Activated T-cell treated with anti-CD3 and anti-CD28 coated beads for 48 hours (primary cell): ENCODE measurements at places on chromosomes 12 and 14.
A peak's percentile ranks its signal among the peaks of the same experiment; 100 is the strongest.

- peak; percentile 8 for DNase-seq
Measured at GRCh38 chr14:68628605-68629310, 164.1 kb downstream of the ZFP36L1 start.

DNA sequence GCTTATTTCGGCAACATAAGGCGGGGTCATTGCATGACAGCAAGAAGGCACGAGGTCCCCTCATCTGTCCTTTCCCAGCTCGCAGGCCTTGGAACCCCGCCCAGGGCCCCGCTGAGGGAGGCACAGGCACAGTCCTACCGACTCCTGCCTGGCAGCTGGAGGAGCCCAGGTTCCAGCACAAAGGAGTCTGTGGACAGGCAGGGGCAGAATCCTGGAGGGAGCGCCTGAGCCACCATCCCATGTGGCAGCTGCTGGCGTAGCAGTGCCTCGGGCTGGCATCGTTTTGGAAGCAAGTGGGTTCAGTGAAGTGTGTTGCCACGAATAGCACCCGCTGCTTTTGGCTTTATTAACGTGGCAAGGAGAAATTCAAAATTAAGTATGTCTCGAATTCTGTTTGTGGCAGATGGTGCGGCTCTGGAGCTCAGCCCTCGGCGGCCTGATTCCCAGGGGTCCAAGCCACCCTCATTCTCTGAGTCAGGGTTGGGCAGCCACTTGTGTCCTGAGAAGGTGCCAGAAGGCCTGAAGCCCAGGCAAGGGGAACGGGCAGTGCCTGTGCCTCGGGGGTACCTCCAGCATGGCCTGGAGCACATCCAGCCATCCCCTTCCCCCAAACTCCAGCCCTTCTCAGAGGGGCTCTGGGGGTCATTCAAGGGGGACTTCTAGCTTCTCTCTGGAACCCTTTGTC, 35.9 kb downstream of the SLC8B1 start:
- DNase-seq, result no peak

GRCh38 chr12:88600272-88600671, 20.0 kb upstream of the KITLG start:
- no peak for DNase-seq

- no peak for DNase-seq
Measured at GRCh38 chr14:21191261-21191808, 35.5 kb upstream of the OR5AU1 start.

- no peak for DNase-seq
Measured at GRCh38 chr12:119601877-119602733, 8.5 kb downstream of the TMEM233 start.

DNA sequence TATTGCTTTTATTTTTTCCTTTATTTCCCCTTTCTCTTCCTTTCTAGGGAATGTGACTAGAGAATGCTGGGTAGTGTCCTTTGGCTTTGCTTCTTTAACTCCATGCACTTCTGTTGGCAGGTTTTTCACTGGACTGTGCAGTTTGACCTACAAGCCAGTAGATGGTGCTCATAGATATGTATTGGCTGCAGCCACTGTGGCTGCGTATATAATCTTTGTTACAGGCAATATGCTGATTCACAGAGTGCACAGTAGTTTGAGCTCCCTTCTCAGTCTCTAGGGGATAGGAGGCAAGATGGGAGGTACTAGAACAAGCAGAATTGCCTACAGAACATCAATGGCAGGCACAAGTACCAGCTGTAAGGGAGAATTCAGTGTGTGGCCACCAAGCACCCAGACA, 503.5 kb downstream of the LRFN5 start:
- no peak for DNase-seq

GRCh38 chr14:99791476-99792209, 1.6 kb upstream of the EML1 start:
- DNase-seq, result no peak

GRCh38 chr14:52048641-52049204, 20.1 kb downstream of the NID2 start:
- no peak for DNase-seq

- no peak for DNase-seq
Measured at GRCh38 chr14:78985668-78986381, 815.7 kb downstream of the NRXN3 start.

GRCh38 chr14:32472076-32472475, 143.0 kb downstream of the AKAP6 start:
- no peak for DNase-seq

- DNase-seq, result no peak
Measured at GRCh38 chr12:95789126-95790032, 1.2 kb downstream of the NTN4 start.
